A673 (cell line): ENCODE measurements at places on chromosomes 1 and 21.

DNA sequence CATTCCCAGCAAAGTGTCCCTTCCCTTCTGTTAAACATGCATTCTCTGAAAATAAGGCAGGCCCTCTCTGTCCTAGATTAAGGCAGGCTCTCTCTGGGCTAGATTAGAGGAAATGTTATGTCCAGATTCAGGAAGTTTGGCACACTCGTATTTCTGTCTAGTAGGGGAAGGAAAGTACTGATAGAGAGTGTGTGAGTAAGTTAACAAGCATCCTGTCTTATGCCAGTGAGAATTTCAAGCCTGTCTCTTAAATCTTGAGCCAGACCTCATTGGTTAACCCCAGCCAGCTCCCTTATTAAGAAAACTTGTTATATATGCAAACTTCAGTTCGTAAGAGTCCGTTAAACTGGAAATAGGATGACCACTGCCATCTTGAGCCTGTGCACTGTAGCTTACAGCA, 31.6 kb downstream of the IGSF5 start:
- DNase-seq = no peak

DNA sequence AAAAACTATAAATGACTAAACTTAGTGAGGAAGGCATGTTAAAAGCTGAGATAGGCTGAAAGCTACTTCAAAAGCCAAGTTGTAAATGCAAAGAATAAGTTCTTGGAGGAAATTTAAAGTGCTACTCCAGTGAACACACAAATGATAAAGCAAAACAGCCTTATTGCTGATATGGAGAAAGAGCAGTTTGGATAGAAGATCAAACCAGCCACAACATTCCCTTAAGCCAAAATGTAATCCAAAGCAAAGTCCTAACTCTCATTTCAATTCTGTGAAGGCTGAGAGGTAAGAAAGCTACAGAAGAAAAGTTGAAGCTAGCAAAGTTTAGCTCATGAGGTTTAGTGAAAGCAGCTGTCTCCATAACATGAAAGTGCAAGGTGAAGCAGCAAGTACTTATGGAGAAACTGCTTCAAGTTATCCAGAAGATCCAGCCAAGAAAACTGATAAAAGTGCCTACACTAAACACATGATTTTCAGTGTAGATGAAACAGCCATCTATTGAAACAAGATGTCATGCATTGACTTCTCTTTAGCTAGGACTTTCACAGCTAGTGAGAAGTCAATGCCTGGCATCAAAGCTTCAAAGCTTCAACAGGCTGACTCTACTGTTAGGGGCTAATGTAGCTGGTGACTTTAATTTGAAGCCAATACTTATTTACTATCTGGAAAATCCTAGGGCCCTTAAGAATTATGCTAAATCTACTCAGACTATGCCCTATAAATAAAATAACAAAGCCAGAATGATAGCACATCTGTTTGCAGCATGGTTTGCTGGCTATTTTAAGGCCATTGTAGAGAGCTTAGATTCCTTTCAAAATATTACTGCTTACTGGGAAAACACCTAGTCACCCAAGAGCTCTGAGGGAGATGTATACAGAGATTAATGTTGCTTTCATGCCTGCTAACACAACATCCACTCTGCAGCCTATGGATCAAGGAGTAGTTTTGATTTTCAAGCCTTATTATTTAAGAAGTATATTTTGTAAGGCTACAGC, 188.6 kb downstream of the EIF4G3 start:
- no peak for DNase-seq

GRCh38 chr1:229273507-229274232, 2.8 kb downstream of the RAB4A start:
- no peak for DNase-seq

- DNase-seq = no peak
These were observed 43.4 kb downstream of the AJAP1 start for GRCh38 chr1:4697801-4698200.

DNA sequence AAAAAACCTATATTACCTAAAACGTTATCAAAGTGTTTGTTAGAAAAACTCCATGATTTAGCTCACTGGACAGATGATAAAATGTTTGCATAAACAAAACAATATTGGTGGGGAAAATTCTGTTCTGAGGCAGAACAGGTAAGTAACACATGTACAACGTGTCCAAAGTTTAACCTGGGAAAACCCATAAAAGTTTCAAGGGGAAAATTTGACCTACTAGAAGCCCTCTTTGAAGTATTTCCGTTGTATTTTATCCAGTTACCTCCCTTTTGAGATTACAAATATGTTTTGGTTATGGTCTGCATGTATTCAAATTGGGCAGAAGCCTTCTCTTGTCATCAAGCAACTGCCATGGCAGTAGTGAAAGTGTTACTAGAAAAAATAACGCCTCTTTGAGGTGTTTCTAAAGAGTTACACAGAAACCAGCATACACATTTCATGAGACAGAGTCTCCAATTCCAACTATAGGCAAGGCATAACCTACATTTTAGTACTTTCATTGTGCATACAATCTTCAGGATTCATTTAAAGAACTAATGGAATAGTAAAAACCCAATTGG, 58.0 kb upstream of the PDC start:
- DNase-seq = no peak

DNA sequence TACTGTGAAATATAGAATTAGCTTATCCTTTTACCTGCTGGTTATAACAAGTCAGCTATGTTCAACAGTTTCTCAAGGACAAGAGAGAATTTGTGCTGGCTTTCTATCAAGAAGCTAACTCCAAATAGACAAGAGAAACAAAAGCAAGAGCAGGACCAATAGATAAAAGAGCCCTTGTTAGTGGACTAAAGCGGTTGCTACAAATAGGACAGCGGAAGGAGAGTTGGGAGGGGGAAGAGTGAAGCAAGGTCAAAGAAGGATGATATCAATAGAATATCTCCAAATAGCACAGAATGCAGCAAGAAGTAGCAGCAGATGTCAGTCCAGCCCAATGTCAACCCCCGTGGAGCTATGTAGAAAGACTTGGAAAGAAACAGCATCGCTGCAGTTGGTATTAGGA, 53.0 kb upstream of the AKT3 start:
- DNase-seq = no peak

- no peak for DNase-seq
These were observed 5.2 kb upstream of the HSD3B2 start for GRCh38 chr1:119409731-119410130.

DNA sequence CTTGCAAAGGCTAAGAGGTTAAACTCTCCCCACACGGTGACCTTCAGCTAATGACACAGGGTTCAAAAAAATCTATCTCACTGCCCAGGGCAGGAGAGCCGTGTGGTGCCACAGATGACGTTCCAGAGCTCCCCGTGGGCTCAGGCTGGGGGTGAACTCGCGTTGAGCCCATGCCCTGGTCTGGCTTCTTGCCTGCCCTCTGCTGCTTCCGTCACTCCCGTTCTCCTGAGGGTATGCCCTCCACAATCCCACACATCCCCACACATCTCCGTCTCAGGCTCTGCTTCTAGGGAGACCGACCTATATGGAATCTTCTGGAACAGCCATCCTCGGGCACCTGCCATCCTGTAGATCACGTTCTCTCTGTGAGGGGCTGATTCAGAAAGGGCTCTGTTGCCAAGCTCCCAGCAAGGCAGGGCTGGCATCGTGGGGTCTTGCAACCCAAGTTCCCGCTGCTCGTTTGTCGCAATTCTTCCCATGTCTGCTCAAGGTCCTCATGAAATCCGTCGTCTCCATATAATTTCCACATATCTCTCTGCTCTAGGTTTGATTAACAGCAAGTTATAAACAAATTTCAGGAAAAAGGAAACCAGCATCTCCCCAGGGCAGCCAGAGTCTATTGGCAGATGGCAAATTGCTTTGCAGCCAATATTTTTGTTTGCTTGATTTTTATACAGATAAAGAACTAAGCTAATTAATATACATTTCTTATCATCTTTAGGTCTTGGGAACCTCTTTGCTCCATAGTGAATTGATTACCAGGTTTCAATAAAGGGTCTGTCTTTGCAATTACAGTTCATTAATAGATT, 278.2 kb downstream of the PTPRU start:
- no peak for DNase-seq

- DNase-seq = no peak
These were observed 57.7 kb upstream of the LRRC7 start for GRCh38 chr1:69510026-69510425.

DNA sequence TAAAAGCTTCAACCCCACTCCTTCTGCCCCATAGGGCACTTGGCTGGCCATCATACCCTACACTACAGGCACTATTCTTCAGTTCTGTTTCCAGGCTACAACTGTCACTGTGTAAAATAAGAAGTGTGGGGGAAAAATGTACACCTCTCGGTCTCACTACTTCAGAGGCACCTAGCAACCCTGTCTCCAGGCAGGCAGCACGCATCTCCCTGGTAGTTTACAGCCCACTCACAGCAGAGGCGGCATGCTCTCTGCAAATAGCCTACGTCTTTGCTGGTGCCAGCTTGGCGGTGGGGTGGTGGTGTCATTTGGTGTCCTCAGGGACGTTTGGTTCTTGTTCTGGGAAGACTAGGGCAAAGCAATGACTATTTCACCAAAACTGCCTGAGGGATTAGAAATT, 48.2 kb upstream of the BTG3 start:
- DNase-seq = no peak

- DNase-seq = no peak
These were observed 23.9 kb upstream of the KIF1B start for GRCh38 chr1:10186331-10187025.

GRCh38 chr1:147579532-147579931, 38.2 kb downstream of the BCL9 start:
- DNase-seq = no peak

- no peak for DNase-seq
These were observed 21.6 kb downstream of the GABPA start for GRCh38 chr21:25756190-25756932.

- DNase-seq = no peak
These were observed 940 bp upstream of the PLA2G2C start for GRCh38 chr1:20187103-20187812.

DNA sequence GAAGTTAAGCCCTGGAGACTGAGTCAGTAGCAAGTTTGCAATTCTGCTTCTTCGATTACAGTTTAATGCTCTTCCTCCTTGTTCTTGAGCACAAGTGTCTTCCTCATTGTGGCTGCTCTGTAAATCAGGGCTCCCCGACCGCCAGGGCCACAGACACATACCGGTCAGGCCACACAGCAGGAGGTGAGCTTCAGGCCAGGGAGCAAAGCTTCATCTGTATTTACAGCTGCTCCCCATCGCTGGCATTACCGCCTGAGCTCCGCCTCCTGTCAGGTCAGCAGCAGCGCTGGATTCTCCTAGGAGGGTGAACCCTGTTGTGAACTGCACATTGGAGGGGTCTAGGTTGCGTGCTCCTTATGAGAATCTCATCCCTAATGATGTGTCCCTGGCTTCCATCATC, 1.7 kb upstream of the TRAPPC10 start:
- DNase-seq = no peak

GRCh38 chr1:234699795-234700665, 90.1 kb upstream of the IRF2BP2 start:
- DNase-seq = peak; percentile 23

DNA sequence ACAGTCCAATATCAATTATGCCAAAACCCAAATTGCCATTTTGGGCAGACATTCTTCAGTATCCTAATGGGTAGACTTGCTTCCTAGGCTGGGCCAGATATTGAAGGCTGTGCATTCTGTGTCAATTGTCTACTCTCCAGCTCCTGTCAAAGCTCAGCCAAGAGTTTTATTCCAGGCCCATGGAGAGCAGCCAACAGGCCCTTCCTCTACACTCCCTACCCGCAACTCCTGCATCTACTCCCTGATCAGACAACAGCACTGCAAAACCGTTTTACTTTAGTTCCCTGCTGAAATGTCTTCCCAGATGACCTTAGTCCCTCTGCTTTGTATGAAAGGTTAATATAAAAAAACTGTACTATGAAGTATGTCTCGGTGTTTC, 6.6 kb upstream of the ADORA3 start:
- no peak for DNase-seq
